Neural cell (in vitro differentiated cells): ENCODE measurements at places on chromosomes 11 and 22. TPM values are rescaled to one million over a fixed set of nuclear protein-coding genes. Genes with fewer than 3 reads are reported as not detected.

The HEPACAM gene
- not detected in 2 replicates for polyA plus RNA-seq

The KDM4E gene
- polyA plus RNA-seq, result not detected in 2 replicates

The CCDC34 gene
- 8.3 and 13.3 TPM in 2 replicates for polyA plus RNA-seq

The BET1L gene
- polyA plus RNA-seq, result 6.7 and 7.6 TPM in 2 replicates

The SYNGR1 gene
- polyA plus RNA-seq, result 68.4 and 85.4 TPM in 2 replicates

The FAM227A gene
- 14.0 and 16.9 TPM in 2 replicates for polyA plus RNA-seq

The OR4A16 gene
- polyA plus RNA-seq, result not detected in 2 replicates

The MYOD1 gene
- not detected in 2 replicates for polyA plus RNA-seq

The MMP20 gene
- not detected in 2 replicates for polyA plus RNA-seq

The PIK3IP1 gene
- 32.0 and 38.4 TPM in 2 replicates for polyA plus RNA-seq

The CHRM1 gene
- polyA plus RNA-seq, result not detected in 2 replicates

The TECTA gene
- polyA plus RNA-seq, result 2.6 and 3.3 TPM in 2 replicates

The RIBC2 gene
- polyA plus RNA-seq, result not detected in 2 replicates
